ENCODE measurements at places on chromosomes 4 and X.

GRCh38 chrX:132452911-132453550, 35.8 kb downstream of the MBNL3 start:
- DNase-seq, result no peak

GRCh38 chr4:150694438-150694837, 112.5 kb downstream of the MAB21L2 start:
- DNase-seq, result no peak

DNA sequence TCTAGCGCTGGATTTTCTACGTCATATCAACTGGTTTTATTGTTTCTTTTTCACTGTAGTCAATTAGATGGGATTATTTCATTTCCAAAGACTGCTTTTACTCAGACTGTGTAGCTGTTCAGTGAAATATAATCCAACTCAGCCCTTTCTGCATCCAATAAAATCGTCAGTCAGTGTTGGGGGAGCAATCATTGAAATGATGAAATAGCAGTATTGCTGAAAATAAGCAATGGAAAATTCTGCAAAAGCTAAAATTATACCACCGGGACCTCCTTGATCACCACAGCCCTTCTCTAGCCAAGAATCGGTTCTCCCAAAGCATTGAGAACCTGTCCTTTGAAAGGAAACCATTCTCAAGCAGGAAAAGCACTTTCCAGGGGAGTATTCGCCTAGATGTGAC, 243.1 kb upstream of the TENM3 start:
- no peak for DNase-seq

- DNase-seq, result no peak
Observed at GRCh38 chrX:118928151-118928550, 46.3 kb upstream of the LONRF3 start.

GRCh38 chrX:148865277-148866210, 365.1 kb downstream of the AFF2 start:
- DNase-seq, result peak; percentile 48

DNA sequence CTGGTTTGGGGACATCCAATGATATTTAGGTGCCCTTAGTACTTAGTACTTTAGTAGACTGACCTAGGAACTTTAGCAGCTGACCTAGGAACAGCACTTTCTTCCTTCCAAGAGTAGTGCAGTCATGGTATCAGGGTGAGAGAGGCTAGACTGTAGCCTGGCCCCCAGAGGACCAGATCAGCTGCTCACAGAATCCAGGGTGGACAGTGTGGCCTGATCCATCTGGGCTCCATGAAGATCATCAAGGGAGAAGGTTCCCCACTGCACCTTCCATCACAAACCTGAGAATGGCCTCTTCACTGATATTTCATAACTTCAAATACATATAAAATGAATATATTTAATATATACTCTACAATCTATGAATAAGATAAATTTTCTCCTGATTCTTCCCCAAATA, 59.0 kb upstream of the TLR3 start:
- no peak for DNase-seq

DNA sequence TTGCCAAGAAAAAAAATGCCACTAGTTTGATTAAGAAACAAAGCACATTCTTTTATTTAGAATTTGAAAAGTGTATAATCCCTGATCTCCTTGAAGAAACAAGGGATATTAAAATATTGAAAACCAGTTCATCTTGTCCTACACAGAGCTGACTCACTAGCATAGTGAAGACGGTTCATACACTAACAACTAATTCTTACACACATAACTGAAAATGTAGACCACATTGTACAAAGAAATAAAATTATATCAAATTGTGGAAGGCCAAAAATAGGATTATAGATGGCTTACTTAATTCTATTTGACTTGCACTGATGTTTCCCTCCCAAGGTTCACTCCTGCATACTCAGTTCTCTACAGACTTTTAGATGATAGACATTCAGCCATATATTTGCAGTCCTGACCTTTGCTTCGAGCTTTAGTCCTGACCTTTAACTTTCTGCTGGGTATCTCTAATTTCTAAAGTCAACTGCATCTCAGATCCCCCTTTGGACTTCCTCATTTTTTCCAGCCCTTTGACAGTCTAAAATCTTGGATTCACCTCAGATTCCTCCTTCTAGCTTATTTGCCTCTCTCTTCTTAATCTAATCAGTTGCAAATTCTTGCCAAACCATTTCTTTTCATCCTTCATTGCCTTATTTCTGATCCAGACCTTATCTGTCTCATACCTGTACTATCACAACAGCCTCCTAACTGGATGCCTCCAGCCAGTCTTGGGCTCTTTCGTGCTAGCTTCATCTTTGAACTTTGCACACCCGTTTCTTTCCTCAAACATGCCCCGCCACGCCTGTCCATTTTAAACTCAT, 4.5 kb upstream of the WWC2 start:
- no peak for DNase-seq

- peak; percentile 30 for DNase-seq
Observed at GRCh38 chr4:173121076-173121561, 47.5 kb upstream of the GALNT7 start.

- DNase-seq, result no peak
Observed at GRCh38 chr4:20895988-20896387, 195.7 kb downstream of the PACRGL start.

- no peak for DNase-seq
Observed at GRCh38 chr4:12447451-12447850, 1018.8 kb upstream of the HS3ST1 start.

- no peak for DNase-seq
Observed at GRCh38 chrX:132407691-132408090, 81.1 kb downstream of the MBNL3 start.

- no peak for DNase-seq
Observed at GRCh38 chr4:7785017-7785416, 154.6 kb downstream of the AFAP1 start.

DNA sequence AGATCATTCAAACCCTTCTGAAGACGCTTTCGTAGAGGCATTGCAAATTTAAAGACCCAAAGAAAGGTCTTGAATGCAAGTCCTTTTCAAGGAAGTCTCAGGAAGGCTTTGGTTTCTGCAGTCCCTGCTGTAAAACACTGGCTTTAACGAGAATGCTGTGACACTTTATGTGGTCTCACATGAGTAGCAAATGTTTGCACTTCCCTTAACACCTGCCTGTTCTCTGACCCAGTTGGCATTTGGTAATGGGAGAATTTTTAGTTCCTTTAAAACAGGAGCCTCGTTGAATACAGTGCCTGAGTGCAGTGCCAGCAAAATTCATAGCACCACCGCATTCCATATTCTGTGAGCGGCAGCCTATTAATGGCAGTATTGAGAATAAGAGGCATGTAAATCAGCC, 330.5 kb upstream of the PRKX start:
- no peak for DNase-seq

- DNase-seq, result no peak
Observed at GRCh38 chrX:64427281-64427680, 32.0 kb upstream of the MTMR8 start.

DNA sequence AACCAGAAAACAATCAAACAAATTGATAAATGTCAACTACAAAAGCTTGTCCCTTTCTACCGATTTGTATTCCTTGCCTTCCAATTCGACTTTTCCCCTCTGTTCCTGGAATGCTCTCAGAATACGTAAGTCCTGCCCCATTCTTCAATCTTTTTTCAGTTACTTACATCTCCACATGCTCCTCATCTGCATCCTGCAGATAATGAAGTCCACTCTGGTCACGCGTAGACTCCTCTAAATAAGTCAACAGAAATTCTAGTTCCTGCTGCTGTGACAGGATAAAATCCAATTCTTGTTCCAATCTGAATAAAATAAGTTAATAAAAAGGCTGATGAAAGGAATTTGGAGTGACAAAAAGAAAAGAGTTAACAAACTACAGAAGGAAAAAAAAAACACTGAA, 34.4 kb upstream of the RBM41 start:
- DNase-seq, result no peak

GRCh38 chr4:73589887-73590801, 30.1 kb downstream of the RASSF6 start:
- DNase-seq, result no peak

Measured in ELF-1 (cell line).